ENCODE measurements at places on chromosomes 16 and 17. TPM values are rescaled to one million over a fixed set of nuclear protein-coding genes. Genes with fewer than 3 reads are reported as not detected.

DNA sequence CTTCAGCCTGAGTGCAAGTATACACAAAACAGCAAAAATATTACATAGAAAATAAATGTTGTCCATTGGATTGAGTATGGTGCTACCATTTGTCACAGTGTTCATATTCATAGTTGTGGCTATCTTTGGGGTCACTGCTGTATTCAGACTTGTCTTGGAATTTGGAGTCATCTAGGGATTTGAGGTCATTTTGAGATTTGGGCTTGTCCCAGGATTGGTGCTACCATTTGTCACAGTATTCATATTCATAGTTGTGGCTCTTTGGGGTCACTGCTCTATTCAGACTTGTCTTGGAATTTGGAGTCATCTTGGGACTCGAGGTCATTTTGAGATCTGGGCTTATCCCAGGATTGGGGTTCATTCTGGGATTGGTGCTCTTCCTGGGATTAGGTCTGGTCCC lies 24.8 kb downstream of the OMG start:
- peaks cover 8% of the 10 kb centered on the region for H3K4me1 ChIP-seq
- no peaks in the 10 kb centered on the region for H3K27me3 ChIP-seq
- peaks cover 6% of the 10 kb centered on the region for H3K36me3 ChIP-seq
- no peak overlapping the region for H3K4me3 ChIP-seq
- DNase-seq = no peak
- H3K27ac ChIP-seq = peak overlapping the region; percentile 16

GRCh38 chr17:49031965-49032928 lies 35.1 kb downstream of the IGF2BP1 start:
- H3K36me3 ChIP-seq = peaks cover 24% of the 10 kb centered on the region
- no peaks in the 10 kb centered on the region for H3K4me1 ChIP-seq
- no peaks in the 10 kb centered on the region for H3K27me3 ChIP-seq
- DNase-seq = peak; percentile 81

DNA sequence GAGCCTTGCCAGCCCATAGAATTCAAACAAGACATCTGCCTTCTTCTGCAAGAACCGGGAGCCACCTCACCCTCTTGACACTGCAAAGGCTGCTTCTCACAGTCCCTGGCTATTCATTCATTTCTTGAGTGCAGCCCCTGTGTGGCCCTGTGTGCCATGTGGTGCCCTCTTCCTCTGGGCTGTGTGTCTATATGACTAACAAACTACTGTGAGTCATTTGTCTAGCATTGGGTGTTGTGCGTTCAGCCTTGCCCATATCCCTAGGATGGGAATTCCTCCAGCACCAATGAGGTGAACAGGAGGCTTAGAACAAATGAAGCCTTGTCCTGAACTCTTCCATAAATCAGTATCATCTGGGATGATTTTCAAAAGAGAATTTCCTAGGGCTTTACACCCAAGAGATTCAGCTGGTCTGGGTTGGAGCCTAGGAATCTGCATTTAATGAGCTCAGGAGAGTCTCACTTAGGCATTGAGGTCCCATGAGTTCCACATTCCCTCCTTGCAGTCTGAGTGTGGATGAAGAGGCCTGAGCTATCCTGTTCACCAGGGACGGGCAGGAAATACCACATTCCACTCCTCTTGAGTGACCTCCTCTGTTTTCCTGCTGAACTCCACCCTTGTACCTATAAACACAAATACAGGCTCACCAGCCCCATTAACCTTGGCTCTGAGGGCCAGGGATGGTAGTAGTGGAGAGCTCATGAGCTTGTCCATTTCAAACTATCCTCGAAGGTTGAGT lies 308.7 kb upstream of the N4BP1 start:
- no peaks in the 10 kb centered on the region for H3K4me1 ChIP-seq
- DNase-seq = no peak
- no peak overlapping the region for H3K4me3 ChIP-seq
- no peaks in the 10 kb centered on the region for H3K27me3 ChIP-seq
- no peak overlapping the region for H3K27ac ChIP-seq
- no peaks in the 10 kb centered on the region for H3K36me3 ChIP-seq

The KRT40 gene
- not detected for total RNA-seq

The BICDL2 gene
- 0.18 TPM for total RNA-seq

DNA sequence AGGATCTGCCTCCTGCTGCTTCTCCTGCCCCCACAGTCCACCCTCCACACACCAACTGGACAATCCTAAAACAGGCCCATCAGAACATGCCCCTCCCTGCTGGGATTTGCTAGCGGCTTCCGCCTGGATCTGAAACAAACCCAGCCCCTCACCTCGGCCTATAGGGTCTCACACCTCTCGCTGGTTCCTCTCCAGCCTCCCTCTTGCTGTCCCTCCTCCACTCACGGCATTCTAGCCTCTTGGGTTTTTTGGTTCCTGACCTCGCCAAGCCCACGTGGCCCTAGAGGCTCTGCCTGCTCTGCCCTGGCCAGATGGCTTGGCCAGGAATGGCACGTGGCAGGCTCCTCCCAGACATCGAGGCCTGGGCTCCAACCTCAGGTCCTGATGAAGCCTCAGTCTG lies 15.7 kb upstream of the MTSS2 start:
- no peaks in the 10 kb centered on the region for H3K36me3 ChIP-seq
- H3K4me1 ChIP-seq = peaks cover 58% of the 10 kb centered on the region
- peak overlapping the region; percentile 80 for H3K27ac ChIP-seq
- H3K27me3 ChIP-seq = no peaks in the 10 kb centered on the region
